ENCODE measurements at places on chromosomes 13 and 19.

DNA sequence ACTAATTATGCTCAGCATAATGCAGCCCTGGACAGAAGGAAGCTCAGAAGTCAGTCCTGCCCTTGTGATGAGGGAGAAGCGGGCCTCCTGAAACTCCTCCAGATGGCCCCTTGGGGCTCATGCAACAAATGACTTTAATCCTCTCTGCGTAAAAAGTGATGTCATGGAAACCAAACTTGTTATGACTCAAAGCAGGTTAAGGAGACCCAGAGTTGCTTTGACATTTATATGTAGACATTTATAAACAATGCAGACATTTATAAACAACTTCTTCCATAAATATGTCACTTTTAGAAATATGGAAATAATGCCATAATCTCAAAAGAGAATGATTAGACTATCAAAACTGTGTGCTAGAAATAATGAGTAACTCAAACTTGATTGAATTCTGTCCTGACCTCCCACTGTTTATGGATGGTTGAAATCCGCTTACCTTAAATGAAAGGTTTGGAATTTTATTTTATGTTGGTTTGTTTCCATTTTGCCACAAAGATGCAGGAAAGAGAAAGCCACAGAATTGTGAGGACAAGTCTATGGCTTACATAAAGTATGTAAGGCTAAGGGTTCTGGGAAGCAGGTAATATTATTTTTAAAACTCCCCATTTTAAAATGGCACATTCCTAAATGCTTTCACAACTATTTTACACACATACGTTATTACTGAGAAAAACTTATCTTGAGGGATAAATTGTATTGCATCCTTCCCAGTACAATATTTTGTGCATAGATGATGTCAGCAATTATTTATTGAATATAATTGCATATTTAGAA is 73.7 kb downstream of the CYSLTR2 start:
- no peak for DNase-seq

GRCh38 chr13:52160506-52160905 is 1.1 kb upstream of the NEK3 start:
- DNase-seq = no peak

DNA sequence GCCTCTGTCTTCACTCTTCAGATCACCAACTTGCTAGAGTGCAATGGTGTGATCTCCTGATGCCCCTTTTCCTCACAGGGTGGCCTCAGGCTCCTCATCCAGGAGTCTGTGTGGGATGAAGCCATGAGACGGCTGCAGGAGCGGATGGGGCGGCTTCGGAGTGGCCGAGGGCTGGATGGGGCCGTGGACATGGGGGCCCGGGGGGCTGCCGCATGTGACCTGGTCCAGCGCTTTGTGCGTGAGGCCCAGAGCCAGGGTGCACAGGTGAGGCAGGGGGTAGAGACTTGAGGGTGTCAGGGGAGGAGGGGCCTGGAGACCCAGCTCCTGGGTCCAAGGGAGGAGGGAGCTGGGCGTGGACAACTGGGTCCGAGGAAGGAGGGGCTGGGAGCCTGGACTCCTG is 9.5 kb downstream of the ALDH16A1 start:
- no peak for DNase-seq

DNA sequence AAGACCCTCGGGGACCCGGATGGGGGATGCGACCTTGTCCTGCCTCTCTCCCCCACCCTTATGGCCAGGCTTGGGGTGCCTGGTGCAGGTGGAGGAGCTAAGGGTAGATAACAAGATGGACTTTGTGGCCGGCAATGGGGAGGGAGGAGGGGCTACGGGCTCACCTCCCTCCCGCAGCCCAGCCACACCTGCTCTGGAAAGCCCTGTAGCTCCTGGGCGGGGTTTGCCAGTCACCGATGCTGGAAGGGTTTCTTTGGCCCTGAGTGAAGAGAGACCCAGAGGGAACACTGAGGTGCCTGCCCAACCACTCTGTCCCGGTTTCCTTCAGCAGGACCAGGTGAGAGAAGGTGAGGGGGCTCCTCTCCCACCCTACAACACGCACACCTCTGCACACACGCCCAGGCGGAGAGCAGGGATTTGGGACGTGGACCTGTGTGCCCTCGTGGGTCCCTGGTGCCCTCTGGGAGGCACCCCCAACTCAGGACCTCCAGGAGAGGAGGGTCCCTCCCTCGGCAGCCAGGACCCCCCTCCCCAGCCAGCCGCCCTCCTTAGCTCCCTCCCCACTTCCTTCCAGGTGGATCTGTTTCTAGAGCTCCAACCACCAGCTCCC is at the start of gene FUT2:
TSS of gene FUT2 (plus strand) at position 229 of the 610 bp plus-strand sequence. CDS start 6,986 bp downstream, outside the sequence.
- no peak for DNase-seq

DNA sequence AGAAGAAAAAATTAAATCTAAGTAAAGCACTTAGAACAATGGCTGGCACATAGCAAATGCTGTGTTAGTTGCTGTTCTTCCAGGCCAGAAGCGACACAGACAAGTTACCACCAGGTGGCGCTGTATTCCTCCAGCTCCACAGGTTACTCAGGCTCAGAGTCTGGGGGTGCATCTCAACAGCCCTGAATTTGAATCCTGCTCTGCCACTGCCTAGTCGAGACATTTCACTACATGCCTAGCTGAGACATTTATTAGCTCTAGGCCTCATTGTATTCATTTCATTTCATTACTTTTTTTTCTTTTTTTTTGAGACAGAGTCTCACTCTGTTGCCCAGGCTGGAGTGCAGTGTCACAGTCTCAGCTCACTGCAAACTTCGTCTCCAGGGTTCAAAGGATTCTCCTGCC is 16.4 kb upstream of the CYP2B6 start:
- DNase-seq = peak; percentile 25
